Osteoblast (primary cell): ENCODE measurements at places on chromosomes 1 and 21. TPM values are rescaled to one million over a fixed set of nuclear protein-coding genes. Genes with fewer than 3 reads are reported as not detected.

- no peak for DNase-seq
Observed at GRCh38 chr1:207429963-207430362, 24.2 kb upstream of the CR2 start.

GRCh38 chr1:233319272-233319671 is 8.3 kb upstream of the MAP3K21 start:
- DNase-seq, result no peak

Gene NUF2
- total RNA-seq, result 1.8 and 3.2 TPM in 2 replicates

Gene GCLM
- 23.0 and 27.5 TPM in 2 replicates for total RNA-seq

- DNase-seq, result peak; percentile 48
Observed at GRCh38 chr1:90729504-90730242, 12.6 kb upstream of the BARHL2 start.

Gene ILDR2
- total RNA-seq, result under 0.01 and 0.36 TPM in 2 replicates

Gene LMX1A
- not detected in 2 replicates for total RNA-seq

Gene TNNI3K
- total RNA-seq, result 0.59 and 0.72 TPM in 2 replicates

Gene XCL1
- not detected in 2 replicates for total RNA-seq

DNA sequence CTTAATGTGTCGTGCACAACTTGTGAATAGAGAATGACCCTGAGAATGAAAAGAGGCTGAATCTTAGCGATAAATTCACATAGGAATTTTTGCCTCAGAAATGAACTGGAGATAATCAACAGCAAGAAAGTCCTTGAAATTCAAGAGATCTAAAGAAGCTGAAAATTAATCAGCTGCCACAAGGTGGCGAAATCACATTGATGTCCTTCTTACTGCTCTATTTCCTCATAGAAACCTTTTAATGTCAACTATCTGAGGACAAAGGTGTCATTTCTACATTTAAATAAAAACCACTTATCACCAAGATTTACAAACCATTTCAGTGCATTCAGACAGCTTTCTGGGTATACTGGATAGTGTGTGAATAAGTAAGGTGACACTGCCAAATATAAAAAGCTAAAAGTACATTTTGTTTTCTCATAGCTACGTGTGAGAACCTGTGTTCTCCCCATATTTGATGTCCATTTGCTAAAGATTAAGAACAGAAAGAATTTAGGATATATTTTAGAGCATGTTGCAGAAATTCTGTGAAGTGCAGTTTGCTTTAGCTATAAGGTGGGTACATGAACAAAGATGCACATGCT is 485.3 kb upstream of the PTBP2 start:
- peak; percentile 37 for DNase-seq

GRCh38 chr1:173302890-173303829 is 96.0 kb upstream of the TNFSF4 start:
- DNase-seq, result no peak

Gene LCE2B
- not detected in 2 replicates for total RNA-seq

GRCh38 chr1:53658489-53659230 is 80.3 kb downstream of the GLIS1 start:
- DNase-seq, result peak; percentile 81

DNA sequence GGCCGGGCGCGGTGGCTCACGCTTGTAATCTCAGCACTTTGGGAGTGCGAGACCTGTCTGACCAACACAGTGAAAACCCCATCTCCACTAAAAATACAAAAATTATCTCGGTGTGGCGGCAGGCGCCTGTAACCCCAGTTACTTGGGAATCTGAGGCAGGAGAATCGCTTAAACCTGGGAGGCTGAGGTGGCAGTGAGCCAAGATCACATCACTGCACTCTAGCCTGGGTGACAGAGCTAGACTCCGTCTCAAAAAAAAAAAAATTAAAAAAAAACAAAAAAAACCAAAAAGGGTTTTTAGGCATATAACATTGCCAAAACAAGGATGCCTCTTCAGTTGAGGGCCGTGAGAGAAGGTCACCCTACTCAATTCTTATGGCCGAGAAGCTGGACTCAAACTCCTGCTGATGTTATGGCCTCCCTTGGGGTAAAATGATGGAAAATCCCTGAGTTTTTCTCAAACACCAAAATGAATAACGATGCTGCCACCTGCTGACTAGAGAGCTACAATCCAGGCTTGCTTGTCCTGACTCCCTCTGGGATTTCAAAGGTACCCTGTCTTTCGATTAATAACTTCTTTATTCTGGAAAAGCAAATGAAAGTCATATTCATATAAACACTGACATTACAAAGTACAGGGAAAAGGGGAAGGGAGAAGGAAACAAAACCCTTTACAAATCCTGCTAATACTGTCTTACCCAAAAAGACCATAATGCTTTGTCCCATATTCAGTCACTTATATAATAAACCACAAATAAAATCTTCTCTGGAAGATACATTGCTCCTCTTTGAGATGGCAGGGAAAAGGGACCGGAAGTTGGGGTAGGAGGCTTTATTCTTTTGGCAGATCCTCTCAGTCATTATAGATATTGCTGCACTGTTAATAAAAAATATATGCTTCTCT is 10.7 kb downstream of the RAB42 start:
- peak; percentile 95 for DNase-seq
